ENCODE measurements at places on chromosomes 12 and 14.

DNA sequence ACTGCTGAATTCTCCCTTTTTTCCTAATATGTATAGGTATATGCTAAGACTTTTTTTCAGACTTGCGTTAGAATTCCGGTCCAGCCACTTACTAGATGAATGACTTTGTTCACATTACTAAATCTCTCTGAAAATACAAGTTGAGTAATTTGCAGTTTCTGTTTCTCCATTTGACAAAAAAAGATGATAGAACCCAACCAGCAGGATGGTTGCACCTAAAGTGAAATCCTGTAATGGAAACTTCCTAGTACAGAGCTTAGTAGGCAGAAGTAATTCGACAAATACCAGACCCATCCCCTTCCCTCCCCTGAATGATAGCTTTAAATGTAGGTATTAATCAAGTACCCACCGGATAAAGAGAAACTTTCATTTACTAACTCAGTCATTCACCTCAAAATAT is 113.6 kb upstream of the RAP1B start:
- DNase-seq = no peak

DNA sequence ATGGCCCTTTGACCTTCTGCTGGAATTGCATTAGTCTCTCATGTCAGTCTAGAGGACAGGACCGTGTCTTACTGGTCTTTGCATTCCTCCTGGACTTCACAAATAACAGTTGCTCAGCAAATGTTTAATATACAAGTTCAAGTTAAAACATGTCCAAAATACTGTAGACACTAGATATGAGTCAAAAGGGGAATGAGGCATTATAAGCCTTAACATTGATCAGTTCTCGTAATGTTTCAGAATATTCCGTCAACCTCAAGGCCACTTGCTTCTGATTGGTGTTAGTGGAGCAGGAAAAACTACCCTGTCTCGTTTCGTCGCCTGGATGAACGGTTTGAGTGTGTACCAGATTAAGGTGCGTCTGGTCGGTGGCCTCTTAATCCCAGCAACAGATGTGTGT is 59.9 kb downstream of the HSP90AA1 start:
- DNase-seq = no peak

DNA sequence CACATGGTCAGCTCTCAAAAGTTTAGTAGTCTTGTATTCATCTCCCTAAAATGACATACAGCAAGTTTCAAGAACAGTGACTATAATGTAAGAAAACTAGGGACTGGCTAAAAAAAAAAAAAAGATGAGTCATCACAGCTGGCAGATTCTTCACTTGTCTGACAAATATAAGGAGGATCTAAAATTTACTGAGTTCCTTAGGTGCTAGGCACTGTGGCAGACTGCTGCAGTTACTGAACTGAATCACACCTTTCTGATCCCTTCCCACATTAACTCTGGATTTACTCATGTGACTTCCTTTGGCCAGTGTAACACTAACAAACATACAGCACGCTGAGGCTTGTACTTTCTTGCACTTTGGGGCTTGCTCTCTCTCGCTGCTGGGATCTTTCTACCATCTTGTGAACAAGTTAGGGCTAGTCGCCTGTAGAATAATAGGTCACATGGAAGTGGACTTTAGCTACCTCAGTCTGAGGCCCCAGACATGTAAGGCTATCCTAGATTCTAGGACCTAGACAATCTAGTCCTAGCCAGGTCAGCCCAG is 32.1 kb downstream of the BAZ1A start:
- DNase-seq = peak; percentile 63

DNA sequence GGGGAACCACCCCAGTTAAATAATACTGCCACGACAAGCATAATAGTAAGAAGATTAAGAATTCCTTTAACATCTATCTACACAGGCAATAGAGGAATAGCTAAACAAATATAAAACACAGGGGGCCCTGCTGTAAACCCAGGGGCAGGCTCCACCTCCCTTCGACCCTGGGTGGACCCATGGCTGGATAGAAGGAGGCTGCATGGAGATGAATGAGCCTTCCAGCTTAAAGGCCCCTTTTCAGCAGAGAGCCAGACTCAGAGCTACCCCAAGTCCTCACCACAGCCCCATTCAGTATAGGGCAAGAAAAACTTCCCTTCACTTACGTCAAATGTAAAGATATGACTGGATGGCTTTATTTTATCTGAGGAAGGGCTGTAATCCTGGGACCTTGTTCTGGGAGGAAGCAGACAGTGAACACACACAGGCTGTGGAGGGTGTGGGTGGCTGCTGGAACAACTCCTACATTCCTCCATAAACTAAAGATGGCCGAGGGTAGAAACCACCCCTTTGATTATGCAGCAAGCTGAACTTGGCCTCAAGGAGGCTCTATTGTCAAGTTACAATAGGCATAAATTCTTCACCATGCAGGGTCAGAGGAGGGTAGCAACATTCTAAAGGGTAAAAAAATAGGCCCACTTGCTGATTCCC is 30.4 kb downstream of the NUAK1 start:
- no peak for DNase-seq

DNA sequence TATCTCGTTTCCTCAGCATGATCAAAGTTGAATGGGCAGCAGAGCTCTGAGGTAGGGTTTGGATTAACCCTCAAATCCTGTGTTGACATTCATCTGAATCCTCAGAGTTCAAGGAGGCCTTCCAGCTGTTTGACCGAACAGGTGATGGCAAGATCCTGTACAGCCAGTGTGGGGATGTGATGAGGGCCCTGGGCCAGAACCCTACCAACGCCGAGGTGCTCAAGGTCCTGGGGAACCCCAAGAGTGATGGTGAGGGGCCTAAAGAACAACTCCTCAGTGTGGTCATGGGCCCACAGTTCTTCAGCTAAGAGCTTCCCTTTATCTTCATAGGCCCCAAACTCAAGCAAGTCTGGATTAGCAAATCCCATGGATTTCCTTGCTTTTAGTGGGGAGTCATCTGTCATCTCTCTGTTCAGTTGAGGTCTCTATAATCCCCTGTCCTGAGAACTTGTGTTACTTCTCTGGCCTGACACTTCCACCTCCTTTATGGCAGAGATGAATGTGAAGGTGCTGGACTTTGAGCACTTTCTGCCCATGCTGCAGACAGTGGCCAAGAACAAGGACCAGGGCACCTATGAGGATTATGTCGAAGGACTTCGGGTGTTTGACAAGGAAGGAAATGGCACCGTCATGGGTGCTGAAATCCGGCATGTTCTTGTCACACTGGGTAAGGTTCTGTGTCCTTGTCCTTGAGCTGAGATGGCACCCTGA is 1.5 kb downstream of the MYL6 start:
- DNase-seq = no peak

- DNase-seq = peak; percentile 85
Observed at GRCh38 chr12:94616203-94616729, 34.1 kb downstream of the TMCC3 start.

All from RCC 7860 (cell line).